Head of caudate nucleus (tissue), 42 donors: ENCODE measurements at places on chromosomes 3 and 15.

GRCh38 chr3:9861626-9862130, 17.9 kb upstream of the RPUSD3 start:
- no peak for DNase-seq

DNA sequence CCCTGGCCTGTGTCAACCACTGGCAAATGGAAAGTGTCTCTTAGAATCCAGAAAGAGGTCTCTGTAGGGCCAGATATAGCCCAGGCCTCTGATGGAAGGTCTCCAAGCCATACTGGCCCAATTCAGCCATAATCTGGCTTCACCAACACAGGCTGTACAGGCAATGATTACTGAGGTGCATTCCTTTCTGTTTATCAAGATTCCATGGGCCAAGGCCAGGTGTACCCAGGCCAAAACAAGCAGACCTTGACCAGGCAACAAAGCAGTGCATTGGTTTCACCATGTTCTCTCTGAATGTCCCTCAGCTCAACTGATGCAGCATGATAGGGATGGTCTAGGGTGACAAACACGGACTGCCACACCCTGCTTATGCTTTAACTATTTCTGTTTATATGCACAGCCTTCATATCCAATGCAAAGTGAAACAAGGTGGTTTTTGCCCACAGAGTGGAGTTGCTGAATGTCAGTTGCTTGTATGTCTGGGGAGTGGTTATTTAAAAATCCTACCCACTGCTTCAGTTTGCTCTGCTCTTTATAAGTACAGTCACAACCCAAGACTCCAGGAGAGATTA, 25.2 kb downstream of the CCNL1 start:
- DNase-seq = no peak

GRCh38 chr15:24747376-24747775, 71.8 kb downstream of the NPAP1 start:
- no peak for DNase-seq

DNA sequence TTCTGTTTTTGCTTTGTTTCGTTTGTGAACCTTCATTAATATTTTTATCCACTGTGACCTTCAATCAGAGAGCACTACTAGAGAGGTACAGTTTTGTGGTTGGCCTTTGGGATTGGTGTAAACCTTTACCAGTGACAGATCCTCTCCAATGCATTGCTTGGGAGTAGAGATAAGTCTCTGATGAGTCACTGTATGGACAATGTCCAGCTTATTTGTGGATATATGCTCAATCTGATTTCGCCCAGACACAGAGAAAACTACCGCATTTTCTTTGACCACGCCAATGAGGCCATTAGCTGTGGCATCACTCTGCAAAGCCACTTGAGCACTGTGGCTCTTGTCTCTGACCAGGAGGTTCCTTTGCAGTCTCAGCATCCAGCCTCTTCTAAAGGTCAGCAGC, 964.7 kb downstream of the TUSC7 start:
- DNase-seq = no peak

GRCh38 chr15:61890106-61890505, 170.1 kb downstream of the VPS13C start:
- DNase-seq = no peak

- no peak for DNase-seq
These were observed 706.1 kb upstream of the GOLIM4 start for GRCh38 chr3:168801794-168802193.

DNA sequence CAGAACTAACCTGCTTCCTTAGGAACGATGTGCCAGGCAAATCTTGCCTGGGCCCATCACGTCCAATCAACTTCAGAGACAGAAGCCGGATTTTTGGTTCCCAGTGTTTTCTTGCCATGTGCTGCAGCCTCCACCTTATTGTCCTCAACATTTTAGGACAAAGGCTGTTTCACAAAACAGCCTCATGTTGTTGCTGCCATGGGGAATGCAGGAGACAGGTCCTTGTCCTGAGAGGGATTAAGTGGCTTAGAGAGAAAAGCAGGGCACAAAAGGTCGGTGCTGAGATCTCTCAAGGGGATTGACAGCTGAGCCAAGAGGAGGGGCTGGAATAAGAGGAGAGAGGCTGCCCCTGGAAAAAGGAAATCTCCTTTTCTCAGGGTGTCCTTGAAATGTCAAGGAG, 11.3 kb upstream of the NMNAT3 start:
- no peak for DNase-seq

- no peak for DNase-seq
These were observed 167.4 kb upstream of the LPP start for GRCh38 chr3:187986514-187986934.

DNA sequence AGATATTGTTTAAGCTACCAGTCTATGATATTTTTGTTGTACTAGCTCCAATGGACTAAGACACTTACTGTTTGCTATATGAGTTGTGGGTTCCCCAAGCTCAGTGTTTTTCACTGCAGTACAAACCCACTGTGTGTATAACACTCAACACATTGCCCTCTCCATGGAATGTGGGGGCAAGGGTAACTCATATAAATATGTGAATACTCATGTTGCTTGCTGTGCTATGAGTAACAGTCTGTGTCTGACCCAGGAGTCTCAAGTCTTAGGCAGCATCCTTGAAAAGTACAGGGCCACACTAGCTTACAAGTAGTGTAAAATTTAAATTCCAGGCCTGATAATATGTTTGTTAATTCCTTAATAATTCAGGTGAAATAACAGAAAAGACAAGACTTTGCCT, 22.5 kb upstream of the CNTN3 start:
- DNase-seq = no peak
